ENCODE measurements at places on chromosomes 11 and 22.

- DNase-seq: no peak
Measured at GRCh38 chr22:48838846-48839730, 988.6 kb downstream of the BRD1 start.

DNA sequence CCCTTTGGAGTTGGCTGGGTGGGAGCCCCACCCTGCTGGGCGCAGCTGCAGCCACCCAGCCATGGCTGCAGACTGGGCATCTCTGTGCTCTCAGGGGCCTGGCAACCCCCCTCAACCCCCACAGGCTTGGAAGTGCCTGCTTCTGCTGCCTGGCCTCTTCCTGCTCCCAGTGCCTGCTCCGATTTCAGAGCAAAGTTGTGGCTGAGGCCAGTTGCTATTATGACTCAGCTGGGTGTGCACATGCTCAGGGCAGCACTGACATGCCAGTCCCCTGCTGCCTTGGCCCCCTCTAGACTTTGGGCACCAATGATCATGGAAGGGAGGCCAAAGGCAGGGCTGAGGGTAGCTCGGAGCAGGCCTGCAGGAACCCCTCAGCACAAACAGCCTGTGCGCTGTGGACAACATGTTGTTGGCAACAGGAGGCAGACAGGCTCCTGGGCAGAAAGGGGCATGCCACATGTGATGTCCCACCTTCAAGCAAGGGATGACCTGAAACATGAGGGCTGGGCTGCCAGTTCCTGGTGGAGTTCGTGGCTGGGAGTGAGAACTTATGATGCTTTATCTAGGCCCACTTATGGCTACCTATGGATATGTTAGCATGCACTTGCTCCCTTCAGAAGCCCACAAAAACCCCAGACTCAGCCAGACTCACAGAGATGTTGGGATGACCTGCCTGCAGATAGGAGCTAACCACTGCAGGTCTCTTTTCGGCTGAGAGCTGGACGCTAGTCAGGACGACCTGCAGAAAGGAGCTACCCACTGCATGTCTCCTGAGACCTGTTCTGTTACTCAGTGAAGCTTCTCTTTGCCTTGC lies 96.4 kb upstream of the AMOTL1 start:
- no peak for DNase-seq

DNA sequence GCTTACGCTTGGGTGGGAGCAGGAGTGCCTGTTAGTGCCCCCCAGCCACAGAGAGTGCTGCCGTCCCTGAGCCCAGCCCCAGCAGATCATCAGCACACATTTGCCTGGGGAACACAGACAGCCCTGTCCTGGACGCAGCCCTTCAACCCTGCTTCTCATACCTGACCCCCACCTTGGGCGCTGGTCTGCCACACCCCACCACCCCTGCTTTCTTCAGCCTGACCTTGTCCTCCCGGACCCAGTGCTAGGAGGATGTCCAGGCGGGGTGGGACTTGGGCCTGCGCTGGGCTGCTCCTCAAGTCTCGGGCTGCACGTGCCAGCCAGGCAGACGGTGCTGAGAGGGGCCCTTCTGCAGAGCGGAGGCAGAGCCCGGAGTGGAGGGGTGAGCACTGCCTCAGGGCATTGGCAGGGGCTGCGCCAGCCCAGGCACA lies 119.2 kb downstream of the KCNQ1OT1 start:
- peak; percentile 9 for DNase-seq

DNA sequence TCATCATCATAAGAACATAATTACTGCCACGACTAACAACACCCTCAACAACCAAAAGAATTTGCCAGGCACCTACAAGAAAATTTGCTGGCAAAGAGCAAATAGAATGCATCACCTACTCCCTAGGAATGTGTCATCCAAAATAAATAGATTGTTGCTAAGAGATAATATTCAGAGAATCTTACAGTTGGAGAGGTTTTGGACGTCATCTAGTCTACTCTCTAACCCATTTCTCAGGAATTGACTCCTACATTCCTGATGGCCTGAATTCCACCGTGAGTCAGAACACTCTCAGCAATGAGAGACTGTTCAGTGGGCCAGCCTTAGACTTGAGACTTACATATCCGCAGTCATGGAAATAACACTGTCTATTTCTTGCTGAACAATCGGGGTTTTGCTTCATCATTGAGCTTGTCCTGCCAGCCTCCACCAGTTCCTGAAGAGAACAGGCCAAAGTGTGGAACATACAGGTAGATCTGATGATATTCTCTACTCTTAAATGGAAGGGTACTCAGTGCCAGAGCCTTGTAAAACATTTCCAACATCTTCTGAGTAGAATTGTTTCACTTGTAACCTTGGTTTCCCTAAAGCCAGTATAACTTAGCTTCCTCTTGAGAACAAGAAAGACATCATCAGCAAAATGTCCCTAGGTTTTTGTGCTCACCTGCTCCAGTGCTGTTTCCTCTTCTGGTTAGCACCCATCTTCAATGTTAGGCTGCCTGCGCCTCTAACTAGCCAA lies 8.3 kb downstream of the KIRREL3 start:
- DNase-seq: no peak

- no peak for DNase-seq
Measured at GRCh38 chr11:126739499-126740145, 260.9 kb downstream of the KIRREL3 start.

DNA sequence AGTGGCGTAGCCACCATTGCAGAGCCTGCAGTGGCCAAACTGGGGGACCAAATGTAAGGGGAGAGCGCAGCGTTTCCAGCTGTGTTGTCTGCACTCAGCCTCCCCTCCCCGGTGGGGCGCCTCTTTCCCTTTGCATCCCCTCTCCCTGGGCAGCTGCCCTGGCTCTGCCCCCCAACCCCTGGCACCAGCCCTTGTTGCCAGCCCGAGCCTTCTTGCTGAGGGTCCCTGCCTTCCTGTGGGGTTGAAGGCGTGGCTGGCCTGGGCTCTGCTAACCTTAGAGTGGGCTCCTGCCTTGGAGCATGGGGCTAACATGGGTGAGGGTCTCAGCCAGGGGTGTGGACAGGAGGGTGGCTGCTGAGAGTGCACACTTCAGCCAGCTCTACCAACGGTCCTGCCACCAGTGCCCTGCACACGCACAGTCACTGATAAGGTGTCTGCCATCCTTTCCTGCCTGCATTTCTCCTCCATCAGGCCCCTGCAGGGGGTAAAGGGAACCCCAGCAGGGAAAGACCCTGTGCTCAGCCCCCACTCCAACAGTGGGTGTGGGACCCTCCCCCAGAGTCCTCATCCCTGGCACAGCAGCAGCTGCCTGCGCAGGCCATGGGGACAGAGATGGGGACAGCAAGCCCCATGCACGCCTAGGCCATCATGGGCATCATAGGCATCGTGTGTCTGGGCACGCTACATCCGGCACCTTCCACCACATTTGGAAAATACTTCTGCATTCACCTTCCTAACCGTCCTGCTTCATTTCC lies 43.5 kb downstream of the CERK start:
- DNase-seq: no peak
